Stomach (tissue), 19 donors: ENCODE measurements at places on chromosomes 4 and X. TPM values are rescaled to one million over a fixed set of nuclear protein-coding genes. Genes with fewer than 3 reads are reported as not detected.

DSPP gene
- not detected for total RNA-seq

- H3K36me3 ChIP-seq = no peaks in the 10 kb centered on the region
- H3K4me1 ChIP-seq = peaks cover 9% of the 10 kb centered on the region
- no peaks in the 10 kb centered on the region for H3K27me3 ChIP-seq
- H3K27ac ChIP-seq = no peak overlapping the region
- H3K4me3 ChIP-seq = no peak overlapping the region
Observed at GRCh38 chr4:3442460-3442958, 741 bp downstream of the HGFAC start.

DNA sequence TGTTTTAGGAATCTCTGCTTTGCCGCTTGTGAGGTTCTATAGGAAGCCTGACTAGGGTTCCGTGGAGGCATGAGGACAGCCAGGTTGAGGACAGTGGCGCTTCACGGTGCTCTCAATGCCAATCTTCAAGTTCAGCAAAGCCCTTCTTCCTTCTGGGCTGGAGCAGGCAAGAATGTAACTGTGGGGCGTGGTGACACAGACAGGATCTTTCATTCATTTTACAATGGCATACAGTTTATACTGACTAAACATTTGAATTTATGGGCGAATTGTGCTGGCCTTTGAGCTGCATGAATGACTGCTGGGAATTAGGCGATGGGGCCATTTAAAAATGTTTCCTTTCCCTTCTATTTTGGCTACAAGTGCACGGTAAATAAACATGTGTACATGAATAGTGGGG, 2.9 kb upstream of the NHS start:
- H3K4me1 ChIP-seq = no peaks in the 10 kb centered on the region
- no peaks in the 10 kb centered on the region for H3K36me3 ChIP-seq
- H3K4me3 ChIP-seq = no peak overlapping the region
- no peak overlapping the region for H3K27ac ChIP-seq
- no peak for DNase-seq

- no peaks in the 10 kb centered on the region for H3K36me3 ChIP-seq
- peaks cover 25% of the 10 kb centered on the region for H3K4me1 ChIP-seq
- H3K4me3 ChIP-seq = peak overlapping the region; percentile 66
- no peaks in the 10 kb centered on the region for H3K27me3 ChIP-seq
Observed at GRCh38 chrX:1453395-1453783, 680 bp upstream of the ASMTL start.

DNA sequence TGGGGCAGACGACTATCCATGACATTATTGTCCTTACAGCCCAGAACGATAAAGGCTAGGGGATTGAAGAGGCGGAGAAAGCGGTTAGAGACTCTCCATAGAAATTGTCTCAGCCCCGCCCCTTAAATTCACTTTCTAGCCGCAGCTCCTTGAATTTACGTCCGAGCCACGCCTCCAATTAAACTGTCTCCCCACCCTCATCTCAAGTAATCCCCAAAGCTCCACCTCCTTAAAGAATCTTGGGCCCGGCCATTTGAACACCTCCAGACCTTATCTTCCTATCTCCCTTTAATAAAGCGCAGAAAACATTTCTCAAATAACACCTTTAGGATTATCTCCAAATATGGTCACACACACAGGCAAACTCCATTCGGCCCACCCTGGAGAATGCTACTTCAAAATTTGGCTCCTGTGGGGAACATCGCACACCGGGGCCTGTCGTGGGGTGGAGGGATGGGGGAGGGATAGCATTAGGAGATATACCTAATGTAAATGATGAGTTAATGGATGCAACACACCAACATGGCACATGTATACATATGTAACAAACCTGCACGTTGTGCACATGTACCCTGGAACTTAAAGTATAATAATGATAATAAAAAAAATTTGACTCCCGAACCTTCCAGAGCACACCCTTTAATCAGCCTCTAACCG, 7.2 kb upstream of the MAGIX start:
- no peaks in the 10 kb centered on the region for H3K4me1 ChIP-seq
- H3K27me3 ChIP-seq = no peaks in the 10 kb centered on the region
- peak overlapping the region; percentile 41 for H3K4me3 ChIP-seq
- H3K36me3 ChIP-seq = no peaks in the 10 kb centered on the region
- peak overlapping the region; percentile 74 for H3K27ac ChIP-seq
- DNase-seq = peak; percentile 87

PRAF2 gene
- total RNA-seq = 37.1 TPM

GRCh38 chrX:7828594-7828993, 14.4 kb upstream of the VCX start:
- H3K27ac ChIP-seq = no peak overlapping the region
- no peak overlapping the region for H3K4me3 ChIP-seq
- DNase-seq = no peak

CTAG1B gene
- total RNA-seq = not detected

GRCh38 chr4:2069161-2069971, 10.2 kb downstream of the NAT8L start:
- H3K27ac ChIP-seq = no peak overlapping the region
- no peak for DNase-seq

USP17L17 gene
- not detected for total RNA-seq

DNA sequence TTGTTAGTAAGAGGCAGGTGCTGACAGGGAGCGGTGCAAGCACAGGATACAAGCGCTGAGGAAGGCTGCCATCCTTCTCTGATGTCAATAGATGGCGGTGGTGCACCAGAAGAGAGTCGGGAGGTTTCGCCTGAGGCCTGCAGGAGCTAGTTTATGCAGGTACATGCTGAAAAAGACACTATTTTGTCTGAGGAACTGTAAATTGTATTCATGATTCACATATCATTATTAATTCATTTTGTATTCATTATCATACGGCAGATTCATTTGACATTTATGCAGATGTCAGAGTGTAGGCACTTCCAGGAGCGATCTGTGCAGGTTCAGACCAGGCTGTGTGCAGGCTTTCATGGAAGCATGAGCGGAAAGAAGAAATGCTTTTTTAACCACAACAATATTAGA, 824.0 kb downstream of the STIM2 start:
- peak; percentile 82 for DNase-seq
- H3K27ac ChIP-seq = no peak overlapping the region
- H3K4me1 ChIP-seq = peaks cover 5% of the 10 kb centered on the region
- no peak overlapping the region for H3K4me3 ChIP-seq

GPM6B gene
- 13.4 TPM for total RNA-seq

DNA sequence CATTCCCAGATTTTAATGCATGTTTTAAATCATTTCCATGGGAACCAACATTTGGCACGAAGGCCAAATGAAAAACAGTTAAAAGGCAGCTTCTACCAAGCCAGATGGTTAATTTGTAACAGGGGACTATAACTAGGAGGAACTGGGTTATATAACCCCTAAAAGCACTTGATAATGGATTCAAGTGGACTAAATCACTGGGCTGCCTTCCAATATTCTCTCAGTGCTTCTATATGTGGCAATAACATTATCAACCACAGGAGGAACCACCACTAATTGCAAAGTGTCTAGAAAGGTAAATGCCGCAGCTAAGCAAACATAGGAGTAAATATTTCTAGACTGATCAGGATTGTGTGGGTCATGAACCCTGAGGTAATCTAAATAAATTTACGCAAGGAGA, 391.5 kb downstream of the UBE2NL start:
- DNase-seq = peak; percentile 38
- H3K27me3 ChIP-seq = no peaks in the 10 kb centered on the region
- no peaks in the 10 kb centered on the region for H3K4me1 ChIP-seq
- no peak overlapping the region for H3K27ac ChIP-seq

GRCh38 chrX:115539841-115540240, 21.1 kb upstream of the PLS3 start:
- H3K4me1 ChIP-seq = no peaks in the 10 kb centered on the region
- no peak for DNase-seq
- no peaks in the 10 kb centered on the region for H3K27me3 ChIP-seq
- no peak overlapping the region for H3K4me3 ChIP-seq
- H3K36me3 ChIP-seq = no peaks in the 10 kb centered on the region

MGST2 gene
- total RNA-seq = 7.6 TPM

DNA sequence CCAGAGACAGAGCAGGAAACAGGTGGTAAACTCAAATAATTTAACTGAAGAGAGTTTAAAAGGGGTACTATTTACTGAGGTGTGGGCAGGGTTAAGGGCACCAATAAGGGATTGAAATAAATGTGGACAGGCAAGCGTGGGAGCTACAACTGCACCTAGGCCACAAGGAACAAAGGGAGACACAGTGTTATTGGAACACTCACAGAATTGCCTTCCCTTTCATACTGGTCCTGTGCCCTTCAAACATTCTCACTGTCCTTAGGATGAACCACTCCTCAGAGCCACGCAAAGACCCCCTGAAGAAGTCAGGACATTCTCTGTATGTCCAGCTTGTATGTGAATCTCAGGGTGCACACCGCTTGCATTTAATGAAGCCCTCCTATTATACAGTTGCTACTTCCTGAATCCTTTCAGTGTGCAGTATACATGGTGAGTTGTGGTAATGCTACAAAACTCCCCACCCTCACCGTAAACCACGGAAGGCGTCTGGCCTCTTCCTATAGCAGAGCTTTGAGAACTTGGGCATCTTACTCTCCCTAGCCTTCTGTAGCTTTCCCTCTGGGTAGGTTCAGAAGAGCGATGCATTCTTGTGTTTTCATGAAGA, 9.6 kb upstream of the MRPL1 start:
- H3K4me1 ChIP-seq = no peaks in the 10 kb centered on the region
- no peaks in the 10 kb centered on the region for H3K36me3 ChIP-seq
- H3K4me3 ChIP-seq = no peak overlapping the region
- no peaks in the 10 kb centered on the region for H3K27me3 ChIP-seq
- DNase-seq = peak; percentile 64
- peak overlapping the region; percentile 56 for H3K27ac ChIP-seq

DNA sequence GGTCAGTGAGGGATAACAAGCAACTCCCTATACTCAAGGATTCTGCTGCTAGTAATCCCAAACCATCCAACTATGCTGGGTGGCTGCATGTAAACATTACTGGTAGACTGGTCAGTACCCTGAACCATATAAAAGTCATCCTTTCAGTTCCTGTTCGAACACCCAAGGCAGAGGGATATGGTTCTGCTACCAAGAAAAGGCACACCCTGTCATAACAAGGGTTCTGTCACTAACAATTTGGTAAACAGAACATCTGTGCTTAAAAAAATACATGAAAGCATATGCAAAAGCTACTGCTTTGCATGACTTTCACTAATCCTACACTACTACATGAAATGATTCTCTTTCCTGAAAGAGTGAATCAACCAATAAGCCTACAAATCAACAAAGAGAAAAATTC, 76.8 kb upstream of the MCF2 start:
- no peaks in the 10 kb centered on the region for H3K27me3 ChIP-seq
- no peak overlapping the region for H3K27ac ChIP-seq
- H3K36me3 ChIP-seq = no peaks in the 10 kb centered on the region
- no peak overlapping the region for H3K4me3 ChIP-seq

DNA sequence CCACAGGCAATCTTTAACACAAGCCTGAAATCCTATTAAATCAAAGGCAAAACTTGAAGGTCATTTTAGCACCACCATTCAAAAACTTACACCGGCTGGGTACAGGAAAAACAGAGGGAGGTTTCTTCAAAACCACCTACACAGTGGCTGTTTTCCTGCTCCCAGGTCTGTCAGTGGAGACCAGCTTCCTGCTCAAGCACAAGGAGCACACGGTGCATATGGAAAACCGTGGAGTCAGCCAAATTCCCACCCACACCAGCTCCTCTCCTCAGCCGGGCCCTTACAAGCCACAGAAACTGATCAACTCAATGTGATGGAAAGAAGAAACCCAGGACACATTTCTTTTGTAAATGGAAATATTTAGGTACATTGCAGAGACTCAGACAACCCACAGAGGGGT, 14.3 kb upstream of the FAM241A start:
- H3K4me3 ChIP-seq = no peak overlapping the region
- peak; percentile 28 for DNase-seq
- H3K36me3 ChIP-seq = no peaks in the 10 kb centered on the region
- no peaks in the 10 kb centered on the region for H3K27me3 ChIP-seq
- no peak overlapping the region for H3K27ac ChIP-seq

PDE5A gene
- total RNA-seq = 115 TPM

GRCh38 chr4:109072595-109072994, 229.9 kb downstream of the COL25A1 start:
- DNase-seq = no peak
- no peaks in the 10 kb centered on the region for H3K36me3 ChIP-seq
- no peaks in the 10 kb centered on the region for H3K4me1 ChIP-seq
- no peak overlapping the region for H3K4me3 ChIP-seq
- H3K27ac ChIP-seq = no peak overlapping the region
- H3K27me3 ChIP-seq = no peaks in the 10 kb centered on the region

- peak overlapping the region; percentile 53 for H3K4me3 ChIP-seq
- peaks cover 11% of the 10 kb centered on the region for H3K27me3 ChIP-seq
- H3K27ac ChIP-seq = peak overlapping the region; percentile 90
- H3K36me3 ChIP-seq = no peaks in the 10 kb centered on the region
Observed at GRCh38 chrX:132023896-132024386, 839 bp downstream of the STK26 start.

- no peak overlapping the region for H3K27ac ChIP-seq
- no peaks in the 10 kb centered on the region for H3K36me3 ChIP-seq
- DNase-seq = no peak
- no peaks in the 10 kb centered on the region for H3K27me3 ChIP-seq
Observed at GRCh38 chr4:2066571-2067445, 7.7 kb downstream of the NAT8L start.

GRCh38 chrX:29744966-29745365, 470.4 kb upstream of the MAGEB2 start:
- DNase-seq = no peak
- no peaks in the 10 kb centered on the region for H3K36me3 ChIP-seq
- no peak overlapping the region for H3K27ac ChIP-seq
- no peaks in the 10 kb centered on the region for H3K27me3 ChIP-seq
- H3K4me3 ChIP-seq = no peak overlapping the region

GRCh38 chrX:108439426-108439942, at the start of gene COL4A5:
Gene COL4A5, plus strand, starts transcription at chrX:108439838. Its CDS starts 288 bp downstream, at chrX:108440126.
- peak within 1 kb of the TSS; percentile 56 for H3K4me3 ChIP-seq
- H3K4me1 ChIP-seq = no peaks in the 10 kb centered on the region
- peak; percentile 88 for DNase-seq
- no peaks in the 10 kb centered on the region for H3K36me3 ChIP-seq

DNA sequence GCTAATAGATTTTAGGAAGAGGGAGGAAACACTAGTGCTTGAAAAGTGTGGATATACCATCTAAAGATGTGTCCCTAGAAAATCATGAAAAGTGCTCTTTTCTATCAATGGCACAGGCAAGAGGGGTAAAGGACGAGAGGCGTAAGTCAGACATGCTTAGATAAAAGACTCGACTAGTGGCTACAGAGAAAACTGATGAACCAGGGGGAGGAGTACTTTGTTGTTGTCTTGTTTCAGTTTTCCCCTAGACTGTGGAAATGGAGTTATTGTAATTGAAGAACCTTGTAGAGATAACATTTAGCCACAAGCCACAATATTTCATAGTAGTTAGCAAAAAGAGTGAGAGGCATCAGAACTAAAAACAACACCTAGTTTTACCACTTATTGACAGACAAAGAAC, 21.4 kb downstream of the GALNTL6 start:
- DNase-seq = no peak
- H3K27ac ChIP-seq = no peak overlapping the region
- H3K4me1 ChIP-seq = no peaks in the 10 kb centered on the region
- H3K27me3 ChIP-seq = no peaks in the 10 kb centered on the region
- H3K36me3 ChIP-seq = no peaks in the 10 kb centered on the region
